M059J (cell line): ENCODE measurements at places on chromosomes 2 and 18. TPM values are rescaled to one million over a fixed set of nuclear protein-coding genes. Genes with fewer than 3 reads are reported as not detected.

ALPG gene
- not detected in 2 replicates for total RNA-seq

ADRA2B gene
- total RNA-seq: not detected in 2 replicates

DNA sequence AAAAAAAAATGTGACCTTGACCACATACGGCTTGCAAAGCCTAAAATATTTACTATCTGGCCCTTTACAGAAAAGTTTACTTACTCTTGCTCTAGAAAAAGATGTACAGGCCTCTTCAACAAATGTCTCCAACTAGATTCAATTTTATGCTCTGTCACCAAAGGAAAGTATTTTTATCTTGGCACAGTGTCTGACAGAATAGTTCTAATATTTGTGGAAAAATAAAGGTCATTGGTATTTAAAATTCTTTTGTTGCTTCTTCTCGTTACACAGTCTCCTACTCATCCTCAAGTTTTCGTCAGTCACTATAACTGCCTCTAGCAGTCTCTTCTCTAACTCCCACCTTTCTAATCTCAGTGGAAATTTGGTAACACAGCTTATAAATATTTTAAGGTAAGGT lies 1.4 kb downstream of the RBKS start:
- peak; percentile 59 for DNase-seq

DNA sequence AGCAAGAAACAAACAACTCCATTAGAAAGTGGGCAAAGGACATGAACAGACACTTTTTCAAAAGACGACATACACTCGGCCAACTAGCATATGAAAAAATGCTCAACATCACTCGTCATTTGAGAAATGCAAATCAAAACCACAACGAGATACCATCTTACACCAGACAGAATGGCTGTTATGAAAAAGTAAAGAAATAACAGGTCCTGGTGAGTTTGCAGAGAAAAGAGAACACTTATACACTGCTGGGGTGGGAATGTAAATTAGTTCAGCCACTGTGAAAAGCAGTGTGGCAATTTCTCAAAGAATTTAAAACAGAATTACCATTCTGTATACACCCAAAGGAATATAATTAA lies 130.5 kb downstream of the PLCL1 start:
- no peak for DNase-seq

DNA sequence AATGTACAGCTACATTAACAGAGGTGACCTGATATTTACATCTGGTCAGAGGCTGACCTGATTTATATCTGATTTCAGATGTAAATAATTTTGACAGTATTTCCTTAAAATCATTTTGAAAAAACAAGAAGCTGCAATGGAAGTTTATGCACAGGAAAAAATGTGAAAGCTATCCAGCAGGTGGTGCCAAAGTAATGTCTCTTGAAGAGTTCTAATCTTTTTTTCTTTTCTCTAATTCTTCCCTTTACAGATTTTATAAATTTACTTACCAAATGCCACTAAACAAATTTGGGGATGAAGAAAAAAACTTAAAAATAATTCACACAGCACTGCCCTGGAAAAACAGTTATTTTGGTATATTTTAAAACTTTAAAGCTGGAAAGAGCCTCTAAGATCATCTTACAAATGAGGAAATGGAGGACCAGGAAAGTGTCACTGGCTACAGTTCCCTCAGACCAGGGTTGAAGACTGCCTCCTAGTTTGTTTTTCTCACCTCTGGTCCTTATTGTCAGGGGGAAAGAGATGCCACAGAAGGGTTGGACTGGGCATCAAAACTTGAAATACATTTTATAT lies 16.4 kb upstream of the FBLN7 start:
- peak; percentile 48 for DNase-seq

DNA sequence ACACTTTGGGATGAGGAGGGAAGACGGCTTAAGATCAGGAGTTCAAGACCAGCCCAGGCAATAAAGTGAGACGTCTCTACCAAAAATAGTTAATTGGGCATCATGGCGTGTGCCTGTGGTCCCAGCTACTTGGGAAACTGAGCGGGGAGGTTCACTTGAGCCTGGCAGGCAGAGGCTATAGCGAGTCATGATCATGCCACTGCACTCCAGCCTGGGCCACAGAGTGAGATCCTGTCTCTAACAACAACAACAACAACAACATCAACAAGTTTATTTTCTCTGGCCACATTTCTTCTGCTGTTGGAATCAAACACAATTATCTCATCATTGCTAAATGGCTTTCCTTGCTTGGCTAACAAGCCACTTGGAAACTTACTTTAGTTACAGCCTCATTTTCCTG lies 13.4 kb downstream of the NIFK start:
- DNase-seq: no peak

DNA sequence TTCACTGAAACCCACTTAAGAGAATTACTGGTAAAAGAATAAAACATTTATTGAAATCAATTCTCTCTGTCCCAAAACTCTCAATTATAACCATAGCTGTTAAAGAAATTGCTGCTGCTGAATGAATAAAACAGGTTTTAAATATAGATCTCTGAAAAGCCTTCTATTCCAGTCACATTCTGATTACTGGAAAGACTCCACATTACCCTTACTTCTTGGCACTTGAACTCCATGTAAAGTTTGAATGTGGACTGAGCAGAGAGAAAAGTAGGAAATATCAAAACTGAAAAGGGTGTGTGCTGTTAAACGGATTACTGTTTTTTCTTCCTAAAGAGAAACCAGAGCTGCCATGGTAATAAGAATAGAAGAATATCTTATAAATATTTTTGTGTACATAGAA lies 655.3 kb upstream of the SETBP1 start:
- DNase-seq: no peak

DNA sequence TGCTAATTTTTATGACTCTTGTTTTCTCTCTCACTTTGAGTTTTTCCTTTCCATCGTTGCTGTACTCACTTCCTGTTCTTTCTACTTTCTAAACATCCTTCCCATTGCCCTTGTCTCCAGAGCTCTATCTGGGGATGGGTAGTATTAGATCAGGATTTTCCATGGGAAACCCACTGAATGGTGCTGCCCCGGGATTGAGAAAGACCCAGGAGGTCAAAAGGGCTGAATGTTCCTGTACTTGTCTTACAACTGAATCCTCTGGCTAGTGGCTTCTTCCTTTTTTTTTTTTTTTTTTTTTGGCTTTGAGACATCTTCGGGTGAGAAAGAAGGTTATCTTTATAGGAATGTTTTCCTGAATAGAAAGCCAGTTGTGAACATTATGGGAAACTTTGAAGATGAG lies 364.8 kb upstream of the SLC14A2 start:
- no peak for DNase-seq

DNA sequence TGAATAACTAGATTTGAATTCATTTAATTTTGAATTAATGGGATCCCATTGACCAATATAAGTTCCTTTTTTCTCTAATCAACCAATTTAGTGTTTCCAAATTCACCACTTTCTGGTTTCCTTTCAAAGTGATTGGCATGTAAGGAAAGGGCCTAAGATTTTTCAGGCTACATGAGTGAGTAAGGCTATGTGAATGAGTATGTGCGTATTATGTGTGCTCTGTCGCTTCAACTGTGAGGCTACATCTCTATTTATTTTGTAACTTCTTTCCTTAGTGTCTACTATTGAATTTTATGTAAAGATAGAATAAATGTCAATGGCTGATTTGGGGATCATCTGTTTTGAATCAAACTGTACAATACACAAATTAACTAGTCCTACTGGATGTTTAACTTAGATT lies 110.6 kb downstream of the ABCA12 start:
- DNase-seq: peak; percentile 3

DNA sequence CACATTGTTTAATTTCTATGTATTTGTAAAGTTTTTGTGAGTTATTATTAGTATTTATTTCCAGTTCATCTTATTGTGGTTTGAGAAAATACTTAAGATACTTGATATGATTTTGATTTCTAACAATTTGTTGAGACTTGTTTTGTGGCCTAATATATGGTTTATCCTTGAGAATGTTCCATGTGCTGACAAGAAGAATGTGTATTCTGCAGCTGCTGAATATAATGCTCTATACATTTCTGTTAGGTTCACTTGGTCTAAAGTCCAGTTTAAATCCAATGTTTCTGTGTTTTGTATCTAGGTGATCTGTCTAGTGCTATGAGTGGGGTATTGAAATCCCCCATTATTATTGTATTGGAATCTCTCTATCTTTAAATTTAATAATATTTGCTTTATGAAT lies 201.3 kb downstream of the FSIP2 start:
- no peak for DNase-seq

GRCh38 chr2:202588647-202589581 lies 45.9 kb upstream of the FAM117B start:
- peak; percentile 59 for DNase-seq

DNA sequence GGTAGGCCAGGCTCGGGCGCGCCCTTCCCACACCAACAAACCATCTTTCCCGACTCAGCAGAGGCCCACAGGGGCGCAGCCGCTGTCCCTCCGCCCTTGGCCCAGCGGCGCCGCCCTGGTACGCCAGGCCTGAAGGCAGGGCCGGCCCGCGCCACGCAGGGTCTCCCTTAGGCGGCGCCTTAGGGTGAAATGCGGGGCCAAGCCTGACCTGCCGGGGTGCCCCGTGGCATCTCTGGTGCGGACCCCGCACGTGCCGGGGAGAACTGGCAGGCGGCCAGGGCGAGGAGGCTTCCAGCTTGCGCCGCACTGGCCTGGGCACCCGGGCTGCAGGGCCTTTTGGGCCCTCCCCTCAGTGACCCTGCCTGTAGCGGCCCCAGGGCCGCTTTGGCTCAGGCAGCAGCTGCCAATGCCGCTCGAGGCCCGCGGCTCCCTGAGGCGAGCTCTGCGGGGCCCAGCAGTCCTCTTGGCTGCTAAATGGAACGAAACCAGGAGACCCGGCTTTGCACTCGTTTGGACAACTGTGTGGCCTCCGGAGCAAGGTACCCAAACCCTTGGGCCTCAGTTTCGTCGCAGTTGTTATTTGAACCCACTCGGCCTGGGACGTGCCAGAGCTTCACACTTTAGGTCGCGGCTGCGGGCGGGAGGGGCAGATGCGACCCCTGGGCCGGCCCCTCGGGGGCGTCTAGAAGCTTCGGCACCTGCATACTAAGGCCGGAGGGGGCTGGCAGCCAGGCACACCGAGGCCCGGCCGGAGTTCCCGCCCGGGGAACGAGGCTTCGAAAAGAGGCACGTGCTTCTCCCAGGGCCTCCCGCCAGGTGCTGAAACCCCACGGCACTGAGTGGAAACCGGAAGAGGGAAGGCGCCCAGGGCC lies 8.5 kb downstream of the OTX1 start:
- DNase-seq: no peak

- DNase-seq: no peak
Measured at GRCh38 chr18:54777118-54777791, 51.0 kb upstream of the RAB27B start.

DNA sequence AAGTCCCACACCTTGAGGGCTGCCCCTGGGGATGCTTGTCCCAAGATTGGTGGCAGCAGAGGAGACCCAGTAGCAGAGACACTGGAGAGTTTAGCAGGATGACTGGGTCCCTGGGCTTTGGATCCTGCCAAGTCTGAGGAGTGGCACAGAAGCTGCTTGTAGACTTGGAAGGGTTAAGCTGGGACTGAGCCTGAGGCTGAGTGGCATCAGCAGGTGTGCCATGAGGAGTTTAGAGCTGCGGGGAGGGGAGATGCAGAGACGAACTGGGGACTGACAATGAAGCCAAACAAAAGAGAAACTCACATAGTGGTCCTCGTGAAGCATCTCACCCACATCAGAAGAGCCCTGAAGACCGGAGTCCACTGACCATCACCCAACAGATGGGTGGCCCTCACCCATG lies 329.7 kb upstream of the KLHL29 start:
- DNase-seq: no peak

DNA sequence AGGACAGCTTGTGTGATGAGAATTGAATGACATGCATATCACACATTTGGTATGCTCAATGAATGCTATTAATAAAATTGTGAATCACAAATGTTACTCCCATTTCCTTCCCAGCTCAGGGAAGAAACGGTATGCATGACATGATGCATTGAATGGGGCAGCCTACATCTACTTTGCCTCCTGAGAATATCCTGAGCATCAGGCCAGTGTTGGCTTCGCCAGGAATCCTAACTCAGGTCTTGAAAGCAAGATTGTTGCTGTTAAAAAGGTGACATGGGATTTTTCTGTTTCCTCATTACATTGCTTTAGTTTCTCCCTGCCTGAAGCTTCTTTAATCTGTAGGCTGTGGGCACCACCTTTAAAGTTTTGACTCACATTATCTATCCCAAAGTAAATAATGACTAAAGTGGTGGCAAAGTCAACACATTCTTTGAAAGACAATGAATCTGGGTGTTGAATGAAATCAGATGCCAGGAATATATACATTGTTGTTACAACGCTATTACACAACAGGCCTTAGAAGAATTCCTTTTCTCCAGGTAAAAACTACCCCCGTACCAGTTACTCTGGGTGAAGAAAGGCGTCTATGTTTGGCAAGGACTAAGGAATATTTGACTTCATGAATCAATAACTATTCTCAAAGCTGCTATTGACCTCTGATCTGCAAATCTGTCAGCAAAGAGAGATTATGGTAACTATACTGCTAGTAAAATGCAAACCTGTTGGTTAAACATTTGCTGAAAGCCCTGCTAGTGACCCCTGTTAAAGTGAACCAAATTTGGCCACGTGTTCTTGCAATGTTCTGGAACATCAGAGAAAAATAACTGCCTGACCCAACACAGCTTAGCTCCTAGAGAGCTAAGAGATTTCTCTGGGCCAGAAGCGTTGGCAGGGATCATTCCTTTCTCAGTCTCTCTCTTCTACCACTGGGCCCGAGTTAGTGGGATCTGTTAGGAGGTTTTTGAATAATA lies 30.5 kb upstream of the NEDD4L start:
- no peak for DNase-seq

DNA sequence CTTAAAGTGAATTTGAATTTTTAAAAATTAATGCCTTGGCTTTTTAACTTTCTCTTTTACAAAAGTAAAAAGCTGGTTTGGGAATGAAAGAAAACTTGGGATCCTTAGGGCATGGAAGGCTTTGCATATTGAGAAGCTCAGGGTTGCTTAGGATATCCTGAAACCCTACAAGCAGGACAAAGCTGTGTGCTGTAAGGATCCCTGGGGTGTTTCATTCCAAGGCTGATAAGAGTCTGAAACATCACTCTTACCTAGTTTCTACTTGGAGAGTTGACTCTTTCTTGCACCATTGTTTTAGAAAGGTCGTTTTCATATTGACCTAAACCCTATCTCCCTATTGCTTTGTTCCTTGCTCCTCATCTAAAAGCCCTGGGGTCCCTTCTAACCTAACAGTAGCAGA lies 325.9 kb upstream of the NT5C1B start:
- no peak for DNase-seq

GRCh38 chr2:27121906-27122305 lies 1.7 kb upstream of the ABHD1 start:
- no peak for DNase-seq
